Neuronal stem cell (in vitro differentiated cells): ENCODE measurements at places on chromosomes 12 and 14.

- DNase-seq: no peak
These were observed 20.3 kb downstream of the KRT85 start for GRCh38 chr12:52347016-52347415.

- DNase-seq: no peak
These were observed 58.3 kb upstream of the PTPRB start for GRCh38 chr12:70695361-70696023.

- no peak for DNase-seq
These were observed 195.8 kb upstream of the PRMT8 start for GRCh38 chr12:3295225-3295624.

DNA sequence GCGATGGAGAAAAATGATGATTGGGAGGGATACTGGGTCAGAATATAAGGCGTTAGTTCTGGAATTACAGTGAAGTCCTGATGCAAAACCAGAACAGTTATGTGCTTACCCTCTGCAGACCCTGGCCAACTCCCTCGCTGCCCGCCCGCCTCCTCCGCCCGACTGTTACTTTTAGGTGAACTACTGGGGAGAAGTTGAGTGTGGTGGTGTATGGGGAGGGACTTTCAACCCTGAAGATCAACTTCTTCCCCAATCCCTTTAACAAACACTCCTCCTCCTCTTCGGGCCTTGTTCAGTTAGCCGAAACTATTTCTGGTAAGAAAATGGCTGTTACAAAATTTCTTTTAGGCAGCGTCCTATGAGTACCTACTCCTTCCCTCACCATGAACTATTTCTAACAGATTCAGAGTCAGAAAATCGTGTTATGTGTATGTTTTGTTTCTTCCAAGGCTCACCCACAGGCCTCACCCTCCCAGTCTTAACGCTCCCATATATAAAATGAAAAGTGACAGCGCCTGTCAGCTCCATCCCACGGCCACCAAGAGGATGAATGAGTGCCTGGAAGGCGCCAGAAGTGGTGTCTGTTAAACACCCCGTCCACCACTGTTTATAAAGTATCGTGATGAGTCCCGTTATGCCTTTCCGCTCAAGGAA, 1.3 kb downstream of the FBXO33 start:
- no peak for DNase-seq

DNA sequence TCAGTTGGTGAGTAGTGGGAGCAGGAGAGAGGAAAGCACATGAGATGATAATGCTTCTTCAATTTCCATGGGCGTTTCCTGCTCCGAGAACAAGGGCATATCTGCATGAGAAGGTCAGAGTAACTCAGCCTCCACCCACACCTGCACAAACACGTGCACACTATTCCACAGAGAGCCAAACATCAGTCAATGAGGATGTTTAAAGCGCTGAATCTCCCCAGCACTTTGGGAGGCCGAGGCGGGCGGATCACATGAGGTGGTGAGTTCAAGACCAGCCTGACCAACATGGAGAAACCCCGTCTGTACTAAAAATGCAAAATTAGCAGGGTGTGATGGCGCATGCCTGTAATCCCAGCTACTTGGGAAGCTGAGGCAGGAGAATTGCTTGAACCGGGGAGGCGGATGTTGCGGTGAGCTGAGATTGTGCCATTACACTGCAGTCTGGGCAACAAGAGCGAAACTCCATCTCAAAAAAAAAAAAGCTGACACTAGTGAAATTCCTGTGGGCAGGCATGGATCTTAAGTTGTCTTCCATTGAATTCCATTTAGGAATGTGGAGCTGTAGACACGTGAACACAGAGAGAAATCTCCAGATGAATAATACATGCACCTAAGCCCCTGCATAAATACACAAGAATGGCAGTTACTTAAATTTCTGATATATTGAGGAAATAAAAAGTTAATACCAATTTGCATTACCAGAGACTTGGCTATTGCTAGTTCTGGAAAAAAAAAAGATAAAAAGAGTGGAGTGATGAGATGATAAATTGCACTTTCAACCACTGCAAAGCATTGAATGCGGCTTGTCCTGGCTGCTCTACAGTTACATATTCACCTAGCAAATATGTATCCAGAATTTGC, 1097.4 kb upstream of the TMEM132C start:
- no peak for DNase-seq

GRCh38 chr12:9319842-9320173, 111.6 kb upstream of the PZP start:
- no peak for DNase-seq

DNA sequence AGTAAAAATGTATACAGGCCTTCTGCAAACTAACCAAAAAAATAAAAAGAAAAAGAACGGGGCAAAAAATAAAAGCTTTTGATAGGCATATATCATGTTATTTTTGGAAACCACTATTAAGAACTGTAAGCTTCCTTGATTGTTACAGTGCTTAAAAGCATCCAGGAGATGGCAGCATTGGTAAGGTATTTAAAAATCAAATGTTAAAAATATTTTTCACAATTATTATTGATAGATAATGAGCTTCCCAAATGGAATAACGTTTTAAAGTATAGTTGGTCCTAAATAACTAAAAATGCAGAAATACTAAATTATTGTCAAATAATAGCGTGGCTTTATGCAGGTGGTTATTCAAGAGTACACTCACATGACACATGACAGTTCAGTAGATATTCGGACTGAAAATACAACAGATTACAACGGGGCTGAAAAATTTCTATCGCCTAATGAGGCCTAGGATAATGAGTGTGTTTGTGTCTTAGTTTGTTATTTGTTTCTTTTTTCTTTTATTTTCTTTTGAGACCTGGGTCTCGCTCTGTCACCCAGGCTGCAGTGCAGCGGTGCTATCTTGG, 127.2 kb upstream of the ATF7IP start:
- DNase-seq: no peak

- no peak for DNase-seq
These were observed 51.8 kb downstream of the CHGA start for GRCh38 chr14:92974541-92975345.

GRCh38 chr14:101973356-101973755, 9.0 kb downstream of the DYNC1H1 start:
- no peak for DNase-seq

GRCh38 chr12:105226219-105226618, 9.8 kb downstream of the APPL2 start:
- no peak for DNase-seq
